ENCODE measurements at places on chromosomes 12 and 14.

DNA sequence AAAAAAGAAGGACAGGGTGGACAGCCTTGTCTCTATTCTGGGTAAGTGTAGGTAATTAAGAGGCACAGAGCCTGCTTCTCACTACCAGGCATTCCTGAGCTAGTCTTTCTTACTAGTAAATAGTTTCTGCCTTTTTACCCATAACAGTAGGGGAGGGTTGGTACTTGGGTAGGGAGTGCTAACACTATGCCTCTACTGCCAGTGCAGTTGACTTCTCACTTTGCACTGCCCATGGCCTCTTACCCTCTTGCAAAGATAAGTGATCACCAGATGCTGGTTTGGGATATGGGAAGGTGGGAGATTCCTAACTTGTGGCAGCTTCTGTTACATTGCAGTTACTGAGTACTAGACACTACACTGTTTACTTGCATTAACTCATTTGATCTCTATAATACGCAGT lies 11.6 kb downstream of the AHSA1 start:
- DNase-seq = no peak

GRCh38 chr12:40158592-40159111 lies 52.8 kb upstream of the SLC2A13 start:
- DNase-seq = no peak

DNA sequence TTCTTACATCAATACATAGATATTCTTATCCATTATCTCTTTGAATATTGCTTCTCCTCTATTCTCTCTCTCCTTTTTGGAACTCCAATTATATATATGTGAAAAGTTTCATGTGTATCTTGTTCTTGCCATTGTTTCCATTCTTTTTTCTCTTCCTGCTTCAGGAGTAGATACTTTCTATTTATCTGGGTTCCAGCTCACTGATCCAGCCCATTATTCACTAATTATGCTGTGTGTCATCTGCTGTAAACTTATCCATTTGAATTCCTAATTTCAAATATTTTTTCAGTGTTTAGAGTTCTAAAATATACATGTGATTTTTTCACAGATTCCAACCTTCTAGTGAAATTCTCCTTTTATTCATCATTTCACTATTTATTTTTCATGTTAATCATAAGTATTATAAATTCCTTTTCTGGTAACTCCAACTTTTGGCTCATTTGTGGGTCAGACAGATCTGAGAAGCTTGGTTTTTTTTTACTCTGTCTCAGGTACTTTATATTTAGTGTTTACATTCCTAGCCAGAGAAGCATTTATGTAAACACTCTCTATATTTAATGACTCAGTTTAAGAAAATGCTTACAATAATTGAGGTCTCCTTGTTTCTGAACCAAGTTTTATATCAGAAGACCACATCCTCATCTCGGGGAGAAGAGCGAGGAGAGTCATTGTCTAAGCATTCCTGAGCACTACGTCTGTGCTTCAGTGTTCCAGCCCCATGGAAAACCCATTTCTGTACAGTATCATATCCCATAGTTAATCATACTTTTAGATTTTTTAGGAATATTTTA lies 15.9 kb upstream of the AMIGO2 start:
- DNase-seq = no peak

- no peak for DNase-seq
These were observed 855.6 kb upstream of the TMEM132C start for GRCh38 chr12:127411166-127411915.

DNA sequence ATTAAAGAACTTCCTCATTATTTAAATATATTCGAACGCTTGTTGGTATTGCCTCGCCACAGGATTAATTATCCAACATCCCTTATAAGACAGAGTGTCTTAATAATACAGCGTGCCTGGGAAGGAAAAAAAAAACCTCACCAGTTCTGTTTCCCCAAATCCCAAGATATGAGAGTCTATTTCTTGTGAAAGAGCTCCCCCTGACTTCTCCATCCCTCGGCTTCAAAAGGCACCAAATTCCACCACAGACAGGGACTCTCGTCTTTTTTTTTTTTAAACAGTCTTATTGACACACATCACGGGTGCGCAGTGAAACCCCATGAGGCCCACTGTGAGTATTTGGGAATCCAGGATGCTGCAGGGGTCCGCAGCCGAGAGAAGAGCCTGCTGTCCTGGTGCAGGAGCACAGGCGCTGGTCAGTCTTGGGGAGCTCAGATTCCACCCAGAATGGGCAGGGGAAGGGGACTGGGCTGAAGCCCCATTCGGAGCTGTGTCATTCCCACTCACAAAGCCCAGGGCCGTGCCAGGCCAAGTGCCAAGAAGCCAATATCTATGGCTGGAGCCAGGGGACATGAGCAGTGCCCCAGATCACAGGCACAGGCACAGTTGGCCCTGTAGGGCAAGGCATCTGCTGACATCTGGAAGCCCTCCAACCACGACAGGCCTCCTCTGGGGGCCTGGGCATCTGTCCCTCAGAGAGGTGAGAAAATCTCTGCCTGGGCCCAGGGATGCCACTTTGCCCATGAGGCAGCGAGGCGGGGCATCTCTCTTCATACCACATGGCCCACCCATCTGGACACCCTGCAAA lies 71.9 kb downstream of the BCL11B start:
- no peak for DNase-seq

DNA sequence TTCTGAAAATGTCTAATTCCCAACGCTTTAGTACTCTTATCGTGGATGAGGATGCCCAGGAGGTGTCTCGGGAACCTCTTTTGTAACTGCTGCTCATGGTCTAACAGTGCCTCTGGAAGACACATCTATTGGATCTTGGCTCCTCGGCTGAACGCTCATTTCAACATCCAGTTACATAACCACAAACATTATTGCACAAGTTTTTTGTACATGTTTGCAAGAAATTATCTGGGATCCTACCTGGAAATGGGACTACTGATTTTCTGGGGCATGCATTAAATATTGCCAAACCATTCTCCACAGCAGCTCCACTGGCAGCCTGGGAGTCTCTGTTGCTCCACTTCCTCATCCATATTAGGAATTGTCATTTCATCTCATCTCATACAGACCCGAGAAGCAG lies 117.5 kb upstream of the EVL start:
- DNase-seq = no peak

DNA sequence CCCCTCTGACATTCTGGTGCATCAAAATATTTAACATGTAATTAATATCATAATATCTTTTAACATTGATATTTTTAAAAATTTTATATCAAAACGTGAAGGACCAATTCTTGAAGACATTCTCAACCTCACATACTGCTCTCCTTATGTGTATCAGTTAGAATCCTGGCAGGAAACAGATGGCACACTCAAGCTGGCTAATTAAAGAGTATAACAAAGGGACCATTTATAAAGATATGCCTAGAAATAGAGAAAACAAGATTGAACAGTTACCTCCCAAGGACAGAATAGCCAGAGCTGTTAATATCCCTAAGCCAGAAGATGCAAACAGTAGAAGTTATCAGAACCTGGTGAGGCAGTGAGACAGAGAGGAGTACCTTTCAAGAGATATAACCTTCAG lies 368.7 kb downstream of the NELL2 start:
- DNase-seq = no peak

- DNase-seq = no peak
These were observed 15.1 kb upstream of the RPS6KA5 start for GRCh38 chr14:91075553-91075952.

GRCh38 chr12:51714666-51715065 lies 123.6 kb downstream of the SCN8A start:
- no peak for DNase-seq

DNA sequence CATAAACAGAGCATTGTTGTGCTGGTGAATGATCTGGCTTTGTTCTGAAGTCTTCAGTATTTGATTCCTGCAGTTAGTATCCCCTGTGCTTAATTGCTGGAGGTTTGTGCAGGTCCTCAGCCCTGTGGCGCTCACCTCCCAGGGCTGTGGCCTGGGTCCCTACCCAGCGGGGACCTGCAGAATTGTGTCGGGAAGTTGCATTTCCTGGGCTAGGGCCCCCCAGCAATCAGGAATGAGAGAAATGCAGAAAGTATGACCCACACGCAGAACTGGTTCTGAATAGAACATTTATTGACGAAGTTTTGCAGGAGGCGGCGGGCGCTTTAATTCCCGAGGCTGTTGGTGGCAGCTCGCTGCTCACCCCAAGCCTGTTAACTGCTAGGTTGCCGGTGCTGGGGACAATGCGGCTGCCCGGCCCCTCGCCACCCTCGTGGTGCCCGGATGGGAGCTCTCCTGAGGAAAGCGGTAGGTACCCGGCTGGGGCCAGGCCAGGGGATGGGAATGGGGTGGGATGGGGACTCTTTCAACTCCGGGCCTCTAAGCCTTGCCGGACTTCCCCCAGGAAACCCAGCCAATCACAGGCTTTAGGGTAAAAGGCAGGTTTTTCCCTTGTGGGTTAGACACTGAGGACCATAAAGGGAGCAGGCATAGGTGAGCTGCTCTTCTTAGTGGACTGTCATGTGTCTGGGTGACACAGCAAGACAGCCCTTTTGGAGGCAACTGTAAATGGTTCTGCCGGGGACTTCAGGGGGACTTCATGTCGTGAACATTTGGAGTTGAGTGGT lies 11.6 kb downstream of the PLEKHG3 start:
- no peak for DNase-seq

DNA sequence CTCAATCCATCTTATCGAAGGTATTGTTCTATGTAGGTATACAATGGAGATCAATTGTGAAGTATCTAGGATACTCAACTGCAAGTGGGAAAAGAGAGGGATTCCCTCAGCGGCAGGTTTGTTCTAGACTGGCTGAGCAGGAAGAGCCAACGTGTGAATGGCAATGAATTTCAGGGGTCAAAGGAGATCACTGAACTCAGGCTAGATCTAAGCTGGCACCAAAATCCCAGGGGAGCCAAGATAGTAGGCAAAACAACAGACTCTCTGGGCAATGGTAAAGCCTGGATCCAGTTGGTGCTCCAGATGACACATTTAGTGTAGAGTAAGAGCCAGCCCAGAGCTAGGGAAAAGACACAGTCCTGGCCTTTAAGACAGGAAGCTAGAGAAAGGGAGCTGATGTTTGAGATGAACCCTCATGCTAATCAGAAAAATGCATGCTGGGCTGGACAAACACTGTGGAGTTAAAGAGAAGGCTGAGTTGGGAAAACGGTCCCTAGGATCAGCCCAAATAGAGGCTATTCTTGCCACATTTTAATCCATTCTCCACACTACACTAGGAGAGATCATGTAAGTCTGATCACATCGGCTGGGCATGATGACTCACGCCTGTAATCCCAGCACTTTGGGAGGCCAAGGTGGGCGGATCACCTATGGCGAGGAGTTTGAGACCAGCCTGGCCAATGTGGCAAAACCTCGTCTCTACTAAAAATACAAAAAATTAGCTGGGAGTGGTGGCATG lies 45.6 kb downstream of the EFCAB11 start:
- no peak for DNase-seq

- no peak for DNase-seq
These were observed 3.3 kb downstream of the DLK1 start for GRCh38 chr14:100729982-100730381.

- no peak for DNase-seq
These were observed 143.6 kb upstream of the OTX2 start for GRCh38 chr14:56953884-56954283.

DNA sequence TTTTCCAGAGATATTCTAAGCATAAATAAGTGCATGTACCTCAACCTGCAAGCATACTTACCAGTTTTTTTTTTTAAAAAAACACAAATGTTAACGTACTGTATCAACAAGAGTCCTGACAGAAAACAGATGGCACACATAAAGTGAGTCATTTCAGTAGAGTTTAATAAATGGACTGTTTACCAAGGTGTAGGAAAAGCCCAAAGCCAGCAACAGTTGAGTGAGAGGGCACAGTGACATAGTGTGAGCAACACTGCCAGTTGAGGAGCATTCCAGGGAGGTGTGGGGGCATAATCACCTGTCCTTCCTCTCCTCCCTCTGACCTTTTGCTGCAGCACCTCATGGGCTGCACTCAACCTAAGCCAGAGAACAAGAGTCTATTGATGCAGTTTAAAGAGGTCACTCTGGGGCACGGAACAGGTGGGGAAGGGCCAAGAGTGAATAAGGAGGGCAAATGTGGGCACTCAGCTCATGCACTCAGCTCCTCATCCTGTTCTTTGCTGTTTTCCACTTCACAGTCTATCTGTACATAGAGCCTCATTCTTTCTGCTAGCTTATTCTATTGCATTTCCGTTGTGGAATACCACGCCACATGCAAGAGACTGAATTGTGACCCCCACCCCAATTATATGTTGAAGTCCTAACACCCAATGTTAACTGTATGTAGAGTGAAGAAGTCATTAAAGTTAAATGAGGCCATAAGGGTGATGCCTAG lies 29.3 kb downstream of the DHRS2 start:
- no peak for DNase-seq

DNA sequence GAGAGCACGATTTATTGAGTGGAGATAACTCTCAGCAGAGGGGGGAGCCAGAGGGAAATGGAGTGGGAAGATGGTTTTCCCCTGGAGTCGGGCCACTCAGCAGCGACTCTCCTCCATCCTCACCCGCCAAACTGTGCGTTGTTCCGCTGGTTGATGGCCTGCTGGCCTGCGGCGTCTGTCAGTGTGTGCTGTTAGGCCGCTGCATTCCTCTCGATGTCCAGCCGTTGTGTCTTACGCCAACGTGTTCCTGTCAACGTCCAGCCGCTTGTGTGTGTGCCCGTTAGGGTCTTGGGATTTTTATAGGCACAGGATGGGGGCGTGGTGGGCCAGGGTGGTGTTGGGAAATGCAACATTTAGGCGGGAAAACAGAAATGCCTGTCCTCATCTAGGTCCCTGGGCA lies 69.2 kb downstream of the PTPRQ start:
- no peak for DNase-seq
